Cortex of kidney (tissue), 1 donor: ENCODE measurements at places on chromosomes 16 and 17.

GRCh38 chr16:30786115-30786935, 680 bp downstream of the ZNF629 start:
- no peak for DNase-seq

DNA sequence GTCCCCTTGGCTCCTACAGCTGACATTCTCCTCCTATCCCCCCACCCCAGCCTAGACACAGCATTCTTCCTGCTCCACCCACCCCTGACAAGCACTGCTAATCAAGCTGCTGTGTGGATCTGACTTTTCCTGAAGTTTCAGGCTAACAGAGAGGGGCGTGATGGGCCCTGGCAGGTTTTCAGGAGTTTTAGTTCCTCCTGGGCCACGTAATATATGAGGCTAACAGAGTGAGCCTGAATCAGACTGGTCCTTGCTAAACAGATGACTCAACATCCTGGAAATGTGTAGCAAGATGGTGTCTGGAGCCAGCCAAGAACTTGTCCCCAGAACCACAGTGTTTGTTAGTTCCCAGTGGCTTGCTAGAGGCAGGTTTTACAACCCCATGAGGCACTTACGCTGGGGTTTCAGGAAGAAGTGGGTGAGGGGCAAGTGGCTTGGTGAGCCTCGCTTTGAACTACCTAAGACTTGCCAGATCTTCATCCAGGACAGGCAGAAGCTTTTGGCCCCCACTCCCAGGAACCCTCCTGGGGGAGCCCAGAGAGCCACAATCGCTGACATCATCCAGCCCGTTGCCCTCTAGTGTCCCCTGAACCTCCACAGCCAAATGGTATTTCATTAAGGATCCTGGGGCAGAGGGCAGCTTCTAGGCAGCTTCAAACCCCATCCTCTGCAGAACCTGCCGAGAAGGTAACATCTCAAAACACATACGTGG, 15.9 kb downstream of the TMEM92 start:
- DNase-seq, result no peak

DNA sequence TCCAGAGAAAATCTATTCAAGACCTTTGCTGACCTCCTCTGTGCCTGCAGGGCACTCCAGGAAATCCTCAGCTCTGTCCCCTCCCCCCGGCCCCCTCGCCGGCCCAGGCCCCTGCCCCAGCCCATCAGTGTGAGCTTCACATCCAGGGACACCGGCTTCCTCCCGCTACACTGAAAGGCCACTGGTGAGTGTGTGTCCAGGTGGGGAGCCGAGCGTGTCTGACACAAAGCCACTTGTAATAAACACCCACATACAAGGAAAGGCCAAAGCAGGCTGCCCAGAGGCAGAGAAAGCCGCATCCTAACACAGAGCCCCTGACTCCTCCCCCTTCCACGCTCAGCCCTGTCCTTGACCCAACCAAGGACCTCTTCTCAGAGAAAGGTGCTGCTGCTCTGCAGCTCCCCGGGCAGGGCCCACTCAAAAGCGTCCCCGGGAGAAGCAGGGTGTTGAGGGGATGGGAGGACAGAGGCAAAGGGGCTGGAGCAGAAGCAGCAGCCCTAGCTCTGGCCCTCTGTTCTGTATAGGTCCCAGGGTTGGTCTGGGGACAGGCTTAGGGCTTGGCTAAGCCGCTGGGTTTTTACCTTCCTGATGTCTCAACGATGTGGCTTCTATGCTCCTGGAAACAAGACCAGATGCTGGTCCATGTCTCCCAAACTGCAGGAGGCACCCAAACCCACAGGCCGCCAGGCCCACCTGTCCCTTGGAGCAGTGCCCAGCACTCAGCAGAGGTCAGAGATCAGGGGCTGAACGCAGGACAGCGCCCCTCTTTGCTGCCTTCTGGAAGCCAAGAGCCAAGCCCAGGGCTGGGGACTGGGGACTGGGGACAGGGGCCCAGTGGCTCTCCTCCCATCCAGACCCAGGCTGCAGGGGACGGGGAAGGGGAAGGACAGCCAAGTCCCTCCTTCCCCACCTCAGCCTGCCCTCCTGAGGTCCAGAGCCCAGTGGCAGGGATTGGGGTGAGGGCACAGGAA, 15.3 kb downstream of the MNT start:
- no peak for DNase-seq

DNA sequence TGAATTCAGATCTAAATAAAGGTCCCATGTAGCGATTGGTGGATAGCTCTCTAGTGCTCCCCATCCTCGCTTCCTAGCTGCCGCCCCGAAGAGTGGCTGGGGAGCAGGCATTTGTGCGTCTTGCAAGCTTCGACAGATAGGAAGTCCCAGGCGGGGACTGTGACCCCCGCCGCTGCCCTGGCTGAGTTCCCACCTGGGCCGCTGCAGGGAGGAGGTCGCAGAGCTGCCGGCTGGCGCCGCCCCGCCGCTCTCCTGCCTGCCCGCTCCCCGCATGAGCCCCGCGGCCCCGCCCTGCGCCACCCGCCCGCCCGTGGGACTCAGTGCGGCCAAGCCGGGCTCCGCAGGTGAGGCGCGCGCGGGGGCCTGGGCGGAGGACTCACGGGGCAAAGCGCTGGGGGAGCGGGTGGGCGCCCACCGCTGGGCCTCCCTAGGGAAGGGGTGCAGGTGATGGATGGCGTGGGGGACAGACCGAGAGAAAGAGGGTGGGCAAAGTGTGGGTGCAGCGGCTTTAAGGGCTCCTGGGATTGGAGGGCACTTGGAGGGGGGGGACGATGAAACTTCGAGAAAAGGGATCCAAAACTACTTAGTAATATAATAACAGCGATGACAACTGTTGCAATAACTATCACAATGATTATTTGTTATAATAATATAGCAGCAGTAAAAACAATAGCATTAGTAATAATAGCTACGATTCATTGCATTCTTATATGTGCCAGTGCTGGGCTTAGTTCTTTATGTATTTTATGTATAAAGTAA, at the start of gene OTOA:
Gene OTOA, plus strand, starts transcription at position 80 of the 759 bp plus-strand sequence. CDS start 14,547 bp downstream, outside the sequence.
- DNase-seq, result no peak

- DNase-seq, result no peak
Measured at GRCh38 chr17:16327018-16327417, 26.3 kb downstream of the CENPV start.

DNA sequence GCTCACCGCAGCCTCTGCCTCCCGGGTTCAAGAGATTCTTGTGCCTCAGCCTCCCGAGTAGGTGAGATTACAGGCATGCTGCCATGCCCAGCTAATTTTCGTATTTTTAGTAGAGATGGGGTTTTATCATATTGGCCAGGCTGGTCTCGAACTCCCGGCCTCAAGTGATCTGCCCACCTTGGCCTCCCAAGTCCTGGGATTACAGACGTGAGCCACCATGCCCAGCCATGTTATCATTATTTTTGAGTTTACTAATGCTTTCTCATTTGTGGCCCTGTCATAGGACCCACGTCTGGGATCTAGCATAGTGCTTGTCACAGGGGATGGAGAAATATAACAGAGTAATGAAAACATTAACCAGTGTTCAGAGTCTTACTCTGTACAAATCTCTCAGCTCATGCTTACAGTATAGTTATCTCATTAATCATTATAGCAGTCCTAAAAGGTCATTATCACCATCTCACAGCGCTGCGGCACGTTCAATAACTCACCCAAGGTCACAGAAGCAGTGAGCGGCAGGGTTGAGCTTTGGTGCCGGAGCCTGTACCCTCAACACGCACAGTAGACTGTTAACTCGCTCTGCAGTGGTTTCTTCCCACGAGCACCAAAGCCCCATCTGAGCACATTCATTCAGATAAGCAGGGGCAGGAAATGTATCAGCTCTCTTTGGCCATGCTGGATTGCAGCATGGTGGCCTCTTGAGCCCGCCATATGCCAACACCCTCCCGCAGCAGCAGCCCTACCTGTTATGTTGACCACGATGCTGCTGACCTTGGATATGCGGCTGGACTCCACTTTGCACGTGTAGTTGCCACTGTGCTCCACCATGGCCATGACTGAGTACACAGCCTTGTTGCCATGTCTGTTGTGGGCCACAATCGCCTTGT, 21.4 kb downstream of the PECAM1 start:
- DNase-seq, result no peak

GRCh38 chr17:57151798-57152197, 66.8 kb downstream of the AKAP1 start:
- DNase-seq, result no peak

DNA sequence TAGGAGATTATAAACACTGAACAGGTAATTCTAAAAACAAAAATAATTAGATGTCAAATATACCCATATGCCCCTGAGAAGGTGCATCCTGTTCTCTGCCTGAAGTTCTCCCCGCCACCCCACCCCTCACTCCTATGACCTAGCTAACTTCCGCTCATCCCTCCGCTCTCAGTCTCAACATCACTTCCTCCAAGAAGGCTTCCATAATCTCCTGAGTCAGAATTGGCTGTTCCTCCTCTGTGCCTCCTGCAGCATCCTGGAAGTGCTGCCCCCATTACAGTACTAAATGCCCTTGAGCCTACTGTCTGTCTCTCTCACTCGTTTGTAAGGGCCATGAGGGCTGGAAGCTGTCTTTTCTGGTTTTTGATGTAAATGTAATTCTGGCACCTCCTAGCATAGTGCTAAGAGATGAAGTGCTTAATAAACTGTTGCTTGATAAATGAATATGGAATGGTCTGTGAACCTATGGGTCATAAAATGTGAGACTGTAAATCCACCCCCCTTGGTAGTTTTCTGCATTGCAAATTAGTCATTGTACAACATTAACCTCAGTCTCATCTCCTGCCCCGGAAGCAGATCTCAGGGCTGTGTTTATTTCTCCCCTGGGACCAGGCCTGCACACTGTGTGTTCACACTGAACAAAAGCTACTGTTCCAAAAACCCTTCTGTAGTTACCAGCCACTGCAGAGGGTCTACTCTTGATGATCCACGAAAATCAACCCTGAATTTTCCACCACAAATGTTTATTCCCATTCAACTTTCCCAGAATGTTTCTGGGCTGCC, 3.9 kb upstream of the MYO1D start:
- DNase-seq, result no peak

GRCh38 chr17:74449773-74450172, 16.7 kb upstream of the CD300A start:
- no peak for DNase-seq

DNA sequence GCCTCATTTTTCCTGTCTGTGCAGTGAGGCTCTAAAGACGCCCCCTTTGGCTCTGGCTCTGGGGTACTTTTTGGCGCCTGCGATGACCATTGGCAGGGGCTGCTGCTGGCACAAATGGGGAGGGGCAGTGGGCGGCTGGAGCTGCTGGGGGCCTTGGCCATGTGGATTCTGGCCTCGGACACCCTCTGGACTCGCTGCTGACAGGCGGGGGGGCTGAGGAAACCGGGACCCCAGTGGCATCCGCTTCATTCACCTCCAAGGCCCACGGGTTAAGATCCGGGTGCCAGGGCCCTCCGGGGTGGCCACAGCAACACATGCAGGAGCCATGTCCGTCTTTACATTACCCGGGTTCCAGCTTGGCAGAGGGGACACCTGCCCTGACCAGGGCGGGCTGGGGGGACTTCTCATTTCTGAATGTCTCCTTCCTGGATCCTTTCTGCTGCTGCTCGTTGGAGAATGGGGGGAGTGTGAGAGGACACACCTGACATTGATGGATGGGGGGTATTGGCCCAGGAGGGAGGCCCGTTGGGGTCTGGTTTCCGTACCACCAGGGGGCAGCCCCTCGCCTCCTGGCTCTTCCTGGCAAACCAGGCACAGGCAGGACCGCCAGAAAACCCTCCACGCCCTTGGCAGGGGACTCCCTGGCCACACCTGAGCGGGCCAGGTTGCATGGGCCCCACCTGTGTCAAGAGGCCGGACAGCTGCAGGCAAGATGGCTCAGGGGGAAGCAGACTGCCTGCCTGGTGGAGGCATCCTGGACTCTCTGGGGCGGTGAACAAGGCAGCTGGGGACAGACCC, 21.8 kb downstream of the GSE1 start:
- DNase-seq, result no peak

GRCh38 chr16:86739808-86740207, 161.5 kb downstream of the FOXL1 start:
- DNase-seq, result no peak

GRCh38 chr17:38461683-38462082, 33.4 kb downstream of the ARHGAP23 start:
- no peak for DNase-seq

DNA sequence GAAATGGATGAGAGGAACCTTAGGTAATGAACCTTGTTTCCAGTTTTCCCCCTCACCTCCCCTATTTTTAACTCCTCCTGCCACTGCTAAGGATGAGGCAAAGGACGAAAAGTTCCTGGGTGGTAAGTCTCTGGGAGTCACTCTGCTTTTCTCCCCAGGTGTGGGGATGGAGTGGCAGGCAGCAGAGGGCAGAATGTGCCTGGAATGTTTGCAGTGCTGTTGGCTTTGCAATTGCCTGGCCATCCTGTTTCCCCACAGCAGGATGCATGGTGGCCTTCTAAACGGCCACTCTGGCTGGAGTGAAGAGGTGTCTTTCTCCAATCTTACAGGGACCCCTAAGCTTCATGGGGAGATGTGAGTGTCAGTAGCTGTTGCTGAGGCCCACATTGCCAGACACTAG, 432.5 kb upstream of the ZFHX3 start:
- DNase-seq, result no peak
